Iris pigment epithelial cell (primary cell): ENCODE measurements at places on chromosomes 12 and 14.

DNA sequence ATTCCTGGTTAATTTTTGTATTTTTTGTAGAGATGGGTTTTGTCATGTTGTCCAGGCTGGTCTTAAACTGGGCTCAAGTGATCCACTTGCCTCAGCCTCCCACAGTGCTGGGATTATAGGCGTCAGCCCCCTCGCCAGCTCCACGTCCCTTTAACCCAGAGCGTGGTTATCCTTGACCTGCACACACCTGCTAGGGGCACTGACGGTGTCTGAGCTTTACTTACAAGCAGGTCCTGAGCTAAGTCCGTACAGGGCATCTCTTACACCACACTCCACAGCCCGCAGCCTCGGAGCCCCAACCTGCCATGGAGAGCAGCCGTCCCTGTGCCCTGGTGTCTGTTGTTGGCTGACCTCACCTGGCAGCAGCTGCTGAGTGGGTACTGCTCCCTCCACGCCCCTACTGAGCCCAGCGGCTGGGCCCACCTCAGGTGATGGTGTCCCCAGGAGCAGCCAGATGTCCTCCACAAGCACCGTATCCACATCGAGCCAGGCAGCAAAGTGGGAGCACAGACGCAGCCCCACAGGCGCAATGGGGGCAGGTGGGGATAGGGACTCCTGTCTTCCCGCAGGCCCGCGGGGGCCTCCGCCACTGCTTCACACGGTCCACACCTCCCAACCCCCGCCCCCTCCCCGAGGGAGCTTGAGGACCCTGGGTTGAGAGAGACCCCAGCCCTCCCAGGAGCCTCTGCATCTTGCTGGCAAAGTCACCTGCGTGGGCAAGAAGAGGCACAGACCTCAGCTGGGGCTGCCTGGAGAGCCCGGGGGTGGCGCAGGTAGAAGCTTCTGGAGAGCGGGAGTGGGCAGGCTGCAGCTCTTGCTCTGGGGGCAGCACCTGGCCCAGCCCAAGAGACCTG is 325.4 kb upstream of the SFSWAP start:
- no peak for DNase-seq

GRCh38 chr12:94208622-94208966 is 60.2 kb downstream of the PLXNC1 start:
- DNase-seq = no peak

DNA sequence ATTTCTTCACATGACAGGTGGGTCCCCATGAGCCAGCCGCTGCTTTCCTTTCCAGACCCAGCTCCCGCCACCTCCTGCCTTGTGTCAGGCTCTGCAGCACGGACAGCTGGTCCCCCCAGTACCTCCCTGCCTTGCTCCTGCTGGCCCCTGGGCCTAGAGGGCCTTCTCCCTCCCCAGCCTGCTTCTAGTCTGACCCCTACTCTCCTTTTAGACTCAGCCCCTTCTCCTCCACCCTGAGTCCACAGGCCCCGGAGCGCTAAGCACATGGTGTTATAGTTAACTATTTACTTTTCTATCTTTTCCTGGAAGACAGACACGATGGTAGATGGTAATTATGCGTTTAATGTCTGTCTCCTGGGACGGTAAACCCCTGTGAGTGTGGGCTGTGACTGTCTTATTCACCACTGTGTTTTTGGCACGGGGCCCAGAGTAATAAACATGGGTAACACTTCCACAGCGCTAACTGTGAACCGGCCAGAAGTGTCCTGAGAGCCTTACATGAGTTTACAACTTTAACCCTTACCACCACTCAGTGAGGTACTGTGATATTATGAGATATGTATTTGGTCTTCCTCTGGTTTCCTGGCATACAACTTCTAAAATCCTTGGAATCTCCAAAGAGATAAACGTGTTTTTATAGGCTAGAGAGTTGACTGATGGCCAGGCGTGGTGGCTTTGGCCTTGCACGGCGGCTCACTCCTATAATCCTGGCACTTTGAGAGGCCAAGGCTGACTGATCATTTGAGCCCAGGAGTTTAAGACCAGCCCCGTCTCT is 41.2 kb downstream of the DGLUCY start:
- peak; percentile 81 for DNase-seq

- no peak for DNase-seq
Measured at GRCh38 chr12:44381341-44381740, 494.8 kb downstream of the NELL2 start.

DNA sequence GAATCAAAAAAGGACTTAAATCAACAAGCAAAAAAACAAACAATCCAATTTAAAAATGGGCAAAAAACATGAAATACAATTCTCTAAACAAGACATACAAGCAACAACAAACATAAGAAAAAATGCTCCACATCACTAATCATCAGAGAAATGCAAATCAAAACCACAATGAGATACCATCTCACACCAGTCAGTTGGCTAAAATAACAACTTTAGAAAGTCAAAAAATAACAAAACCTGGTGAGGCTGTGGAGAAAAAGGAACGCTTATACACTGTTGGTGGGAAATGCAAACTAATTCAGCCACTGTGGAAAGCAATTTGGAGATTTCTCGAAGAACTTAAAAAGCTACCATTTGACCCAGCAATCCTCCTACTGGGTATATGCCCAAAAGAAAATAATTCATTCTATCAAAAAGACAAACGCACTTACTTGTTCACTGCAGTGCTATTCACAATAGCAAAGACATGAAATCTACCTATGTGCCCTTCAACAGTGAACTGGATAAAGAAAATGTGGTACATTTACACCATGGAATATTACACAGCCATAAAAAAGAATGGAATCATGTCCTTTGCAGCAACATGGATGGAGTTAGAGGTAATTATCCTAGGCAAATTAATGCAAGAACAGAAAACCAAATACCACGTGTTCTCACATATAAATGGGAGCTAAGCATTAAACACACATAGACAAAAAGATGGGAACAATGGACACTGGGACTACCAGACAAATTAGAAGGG is 26.9 kb downstream of the PRKD1 start:
- DNase-seq = no peak

DNA sequence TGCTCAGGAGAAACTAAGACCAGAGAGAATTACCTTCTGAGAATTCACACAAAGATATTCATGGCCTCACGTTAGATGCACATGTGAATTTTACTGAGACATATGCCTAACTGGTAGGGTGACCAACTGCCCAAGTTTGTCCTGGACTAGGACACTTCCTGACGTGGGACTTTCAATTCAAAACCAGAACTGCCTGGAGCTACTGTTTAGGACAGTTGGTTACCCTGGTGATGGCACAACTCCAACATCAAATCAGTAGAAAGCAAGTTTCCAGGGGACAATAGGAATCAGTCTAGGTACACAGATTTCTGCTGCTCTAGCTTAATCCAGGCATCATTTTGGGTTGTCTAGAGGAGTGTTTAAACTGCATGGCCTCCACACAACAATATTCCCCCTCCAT is 178.7 kb downstream of the GXYLT1 start:
- no peak for DNase-seq

DNA sequence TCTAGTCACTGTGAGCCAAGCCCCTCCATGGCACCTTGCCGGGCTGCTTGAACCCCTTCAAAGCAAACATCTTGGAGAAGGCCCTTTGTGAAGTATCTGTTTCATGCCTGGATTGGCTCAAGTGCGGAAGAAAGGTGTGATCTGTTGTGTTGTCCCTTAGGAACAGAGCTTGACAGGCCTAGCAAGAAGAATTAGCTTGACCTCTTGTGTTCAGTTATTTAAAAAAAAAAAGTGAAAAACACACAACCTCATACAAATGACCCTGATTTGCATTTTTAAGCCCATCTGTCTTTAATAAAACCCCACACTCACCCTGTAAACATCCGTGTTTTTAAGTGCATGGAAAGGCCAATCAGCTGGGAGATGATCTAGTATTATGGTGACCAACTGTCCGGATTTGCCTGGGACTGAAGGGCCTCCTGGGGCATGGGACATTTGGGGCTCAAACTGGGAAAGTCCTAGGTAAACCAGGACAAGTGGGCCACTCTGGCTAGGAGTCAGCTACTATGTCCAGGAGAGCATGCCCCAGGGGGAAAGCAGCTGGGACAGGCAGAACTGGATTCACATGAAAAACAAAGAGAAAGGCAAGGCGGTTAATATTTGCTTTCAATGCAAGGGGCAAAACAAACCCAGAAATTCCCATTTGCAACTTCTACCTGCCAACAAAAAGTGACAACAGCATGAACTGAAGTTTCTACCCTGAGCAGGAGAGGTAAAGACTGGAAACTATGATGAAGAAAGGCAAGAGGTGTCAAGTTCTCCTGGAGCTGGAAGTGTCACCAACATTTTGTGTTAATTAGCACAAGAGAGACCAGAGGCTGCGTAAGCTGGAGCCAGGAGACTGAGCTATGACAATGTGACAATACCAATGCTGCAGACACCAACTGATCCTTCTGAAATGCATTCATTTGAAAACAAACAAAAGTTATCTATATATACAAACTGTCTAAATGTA is 78.6 kb downstream of the CLMN start:
- no peak for DNase-seq

- no peak for DNase-seq
Measured at GRCh38 chr12:4450551-4451112, 5.0 kb upstream of the FGF6 start.

DNA sequence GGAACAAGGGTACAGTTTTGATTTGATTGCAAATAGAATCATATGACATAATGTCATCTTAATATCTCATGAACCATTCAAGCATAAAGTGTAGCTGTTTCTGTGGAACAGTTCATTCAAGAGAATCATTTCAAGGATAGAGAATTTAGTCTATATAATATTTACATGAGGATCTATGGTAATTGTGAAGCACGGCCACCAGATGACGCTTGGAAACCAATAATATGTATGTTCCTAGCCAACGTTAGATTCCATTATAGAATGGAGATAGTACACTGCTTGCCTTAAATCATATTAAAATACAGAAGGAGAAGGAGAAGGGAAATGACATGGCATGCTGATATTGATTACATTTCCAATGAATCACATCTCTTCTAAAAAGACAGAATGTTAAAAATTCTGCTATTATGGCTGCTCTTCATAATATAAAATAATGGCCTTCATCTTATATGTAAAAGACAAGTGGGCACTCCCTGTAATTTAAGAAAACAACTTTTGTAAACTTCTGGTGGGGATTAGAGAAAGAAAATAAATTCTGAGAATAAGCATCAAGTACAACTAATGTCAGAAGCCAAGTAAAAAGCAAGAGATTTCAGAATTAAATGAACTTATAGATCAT is 351.0 kb downstream of the NAV3 start:
- DNase-seq = peak; percentile 39

- DNase-seq = no peak
Measured at GRCh38 chr14:33408291-33408690, 469.6 kb downstream of the NPAS3 start.

DNA sequence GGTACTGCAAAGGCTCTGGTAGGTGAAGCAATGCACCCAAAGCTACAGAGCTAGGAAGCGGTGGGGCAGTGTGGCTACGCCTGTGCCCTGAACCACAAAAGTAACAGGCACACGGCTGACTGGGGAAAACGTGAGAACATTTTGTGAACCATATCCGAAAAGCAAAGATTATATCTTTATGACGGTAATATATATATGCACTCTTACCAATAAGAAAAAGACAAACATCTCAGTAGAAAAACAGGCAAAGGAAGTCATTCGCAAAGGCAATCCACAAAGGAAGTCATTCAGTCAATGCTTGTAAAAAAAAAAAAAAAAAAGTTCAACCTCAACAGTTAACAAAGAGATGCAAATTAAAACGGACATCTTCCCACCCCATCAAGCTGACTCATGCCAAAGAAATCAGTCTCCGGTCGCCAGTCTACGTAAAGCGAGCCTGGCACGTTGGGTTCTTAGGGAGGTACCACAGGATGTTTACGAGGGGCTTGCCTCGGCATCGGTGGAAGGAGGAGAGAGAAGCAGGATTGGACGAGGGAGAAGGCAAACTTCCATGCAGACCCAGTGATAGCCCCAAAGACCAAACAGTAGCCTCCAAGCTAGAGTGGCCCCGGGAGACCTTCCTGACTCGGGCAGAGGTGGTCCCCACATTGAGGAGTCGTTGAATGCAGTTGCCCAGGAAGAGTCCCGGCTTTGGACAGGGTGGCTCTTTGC is 39.4 kb upstream of the PPP2R5C start:
- DNase-seq = peak; percentile 69

DNA sequence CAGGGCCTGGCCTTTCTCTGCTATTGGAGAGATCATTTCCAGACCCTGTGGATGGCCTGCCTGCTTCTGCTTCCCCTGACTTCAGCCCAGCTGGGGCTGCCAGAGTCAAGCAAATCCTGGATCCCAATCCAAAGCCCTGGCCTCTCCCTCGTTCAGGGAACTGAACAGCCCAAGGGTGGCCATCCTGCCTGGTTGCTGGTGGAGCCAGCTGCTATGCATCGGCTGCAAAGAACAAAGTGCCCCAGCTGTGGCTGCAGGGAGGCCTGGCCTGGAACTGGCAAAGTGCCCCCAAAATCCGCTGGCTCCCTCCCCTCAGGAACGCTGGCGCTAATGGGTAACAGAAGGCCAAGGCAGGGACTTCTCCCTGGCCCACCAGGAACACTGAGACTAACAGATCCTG is 56.4 kb downstream of the LRRC74A start:
- DNase-seq = no peak

DNA sequence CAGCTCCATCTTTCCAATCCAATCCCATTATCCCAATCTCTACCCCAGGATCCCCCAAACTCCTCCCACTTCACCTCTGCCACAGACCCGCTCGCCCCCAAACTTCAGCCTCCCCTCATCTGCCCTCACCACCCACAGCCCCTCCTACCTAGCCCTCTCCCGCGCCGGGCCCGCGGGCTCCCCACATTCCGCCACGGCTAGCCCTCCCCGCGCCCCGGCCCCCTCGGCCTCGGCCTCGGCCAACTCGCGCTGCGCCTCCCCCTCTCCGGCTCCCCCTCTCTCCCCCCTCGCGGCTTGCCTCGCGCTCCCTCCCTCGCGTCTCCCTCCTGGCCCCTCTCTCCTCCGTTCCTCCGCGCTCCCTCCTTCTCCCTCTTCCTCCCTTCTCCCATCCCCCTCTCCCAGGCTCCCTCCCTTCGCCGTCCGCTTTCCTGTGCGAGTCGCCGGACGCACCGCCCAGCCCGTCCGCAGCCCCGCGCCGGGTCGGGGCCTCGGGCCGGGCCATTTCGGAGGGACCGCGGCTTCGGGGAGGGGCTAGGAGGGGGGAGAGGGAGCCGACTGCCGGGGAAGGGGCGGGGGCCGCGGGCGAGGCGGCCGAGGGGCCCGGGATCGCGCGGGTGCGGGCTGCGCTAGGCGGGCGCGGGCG is at the start of gene ATN1:
Gene ATN1, plus strand, starts transcription at position 581 of the 643 bp plus-strand sequence. CDS start 6,043 bp downstream, outside the sequence.
- peak; percentile 73 for DNase-seq

DNA sequence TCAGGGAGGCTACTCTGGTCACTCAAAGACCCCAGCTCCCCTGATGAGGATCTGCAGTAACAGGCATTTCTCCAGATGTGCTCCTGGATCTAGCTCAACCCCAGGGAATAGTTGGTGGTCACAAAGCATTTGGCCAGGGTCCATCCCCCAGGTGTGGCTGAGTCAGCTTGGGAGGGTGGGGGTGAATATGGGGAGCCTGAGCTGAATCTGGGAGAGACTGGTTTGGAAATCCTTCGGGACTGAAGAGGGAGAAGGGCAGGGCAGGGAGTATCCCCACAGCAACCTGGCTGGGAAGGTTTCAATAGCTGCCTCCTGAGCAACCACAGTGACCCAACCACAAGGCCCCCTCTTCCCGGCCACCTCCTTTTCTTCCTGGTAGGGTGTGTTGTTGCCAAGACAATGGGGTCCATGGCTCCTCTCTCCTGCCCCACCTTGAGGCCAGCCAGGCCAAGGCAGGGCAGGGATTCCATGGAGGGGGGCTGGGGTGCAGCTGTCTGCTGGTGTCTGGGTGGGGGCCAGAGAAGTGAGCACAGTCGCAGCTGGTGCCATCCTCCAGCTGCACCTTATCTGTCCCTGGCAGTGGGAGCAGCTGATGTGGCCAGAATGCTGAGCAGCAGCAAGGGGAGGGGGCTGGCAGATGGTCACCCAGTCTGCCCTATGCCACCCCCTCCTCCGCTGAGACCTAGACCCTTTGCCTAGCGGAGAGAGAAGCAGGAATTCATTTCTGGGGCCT is 5.5 kb downstream of the ASIC1 start:
- DNase-seq = no peak
